ENCODE measurements at places on chromosomes 4 and X.

- no peak for DNase-seq
Observed at GRCh38 chrX:53383376-53384076, 38.9 kb downstream of the SMC1A start.

GRCh38 chrX:42495139-42495538, 282.8 kb downstream of the PPP1R2C start:
- no peak for DNase-seq

DNA sequence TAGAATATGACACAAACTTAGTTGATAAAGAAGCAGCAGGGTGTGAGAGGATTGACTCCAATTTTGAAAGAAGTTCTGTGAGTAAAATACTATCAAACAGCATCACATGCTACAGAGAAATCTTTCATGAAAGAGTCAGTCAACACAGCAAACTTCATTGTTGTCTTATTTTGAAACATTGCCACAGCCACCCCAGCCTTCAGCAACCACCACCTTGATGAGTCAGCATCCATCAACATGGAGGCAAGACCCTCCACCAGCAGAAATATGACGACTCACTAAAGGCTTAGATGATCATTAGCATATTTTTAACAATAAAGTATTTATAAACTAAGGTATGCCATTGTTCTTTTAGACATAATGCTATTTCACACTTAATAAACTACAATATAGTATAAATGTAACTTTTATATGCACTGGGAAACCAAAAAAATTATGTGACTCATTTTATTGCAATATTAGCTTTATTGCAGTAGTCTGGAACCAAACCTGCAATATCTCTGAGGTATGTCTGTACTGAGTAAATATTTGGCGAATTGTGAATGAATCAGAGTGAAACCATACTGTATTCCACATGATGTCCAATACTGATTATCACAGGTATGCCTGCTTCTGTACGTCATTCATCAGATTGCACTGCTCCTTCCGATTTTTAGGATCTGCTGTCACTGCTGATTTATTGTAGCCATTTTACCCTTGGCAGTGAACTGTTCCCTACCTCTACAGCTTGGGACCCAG, 11.6 kb downstream of the FRMPD4 start:
- DNase-seq: no peak

- no peak for DNase-seq
Observed at GRCh38 chrX:16665089-16665488, 15.1 kb downstream of the S100G start.

GRCh38 chrX:37685381-37686359, at the start of gene XK:
Gene XK, plus strand, starts transcription at chrX:37685791. Its CDS starts 171 bp downstream, at chrX:37685962.
- peak; percentile 5 for DNase-seq

GRCh38 chrX:136487647-136488046, at the start of gene BRS3:
Gene BRS3, plus strand, starts transcription at chrX:136487947. Its CDS starts 168 bp downstream, at chrX:136488115.
- no peak for DNase-seq

DNA sequence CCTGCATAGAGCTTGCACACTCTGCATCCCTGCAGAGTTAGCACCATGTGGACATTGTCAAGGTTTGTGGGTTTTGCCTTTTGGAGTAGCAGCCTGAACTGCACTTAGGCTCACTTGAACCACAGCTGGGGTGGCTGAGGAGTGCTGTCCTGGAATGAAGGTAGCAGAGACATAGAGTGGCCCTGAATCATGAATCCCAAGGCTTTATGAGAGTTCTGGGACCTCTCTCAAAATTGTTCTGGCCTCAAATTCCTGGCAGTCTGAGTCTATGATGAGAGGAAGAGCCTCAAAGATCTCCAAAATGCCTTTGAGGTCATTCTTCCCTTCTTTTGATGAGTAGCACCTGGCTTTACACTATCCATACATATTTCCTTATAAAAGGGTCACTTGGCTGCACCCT, 37.1 kb upstream of the ADH1C start:
- DNase-seq: no peak

- DNase-seq: peak; percentile 13
Observed at GRCh38 chrX:22063284-22063683, 31.2 kb downstream of the PHEX start.

DNA sequence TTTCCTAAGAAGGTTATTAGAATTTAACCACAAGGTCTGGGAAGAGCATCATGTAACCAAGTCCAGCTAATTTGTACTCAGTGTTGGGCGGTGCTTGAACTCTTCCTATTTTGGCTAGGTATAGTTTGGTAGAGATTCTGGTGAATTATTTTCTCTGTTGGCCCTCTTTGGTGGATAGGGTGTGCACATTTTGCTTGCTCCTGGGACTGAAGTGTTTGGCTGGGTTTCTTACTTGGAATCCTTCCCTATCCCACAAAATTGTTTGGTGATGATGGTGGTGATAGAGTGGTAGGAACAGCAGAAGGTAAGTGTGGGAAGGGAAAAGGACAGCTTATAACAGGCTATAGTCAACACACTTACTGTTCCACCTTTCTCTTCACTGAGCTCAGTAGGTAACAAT, 194.8 kb upstream of the GPC4 start:
- DNase-seq: no peak

GRCh38 chrX:83847339-83847738, 13.6 kb upstream of the CYLC1 start:
- DNase-seq: no peak
